ENCODE measurements at places on chromosomes 2 and 18. TPM values are rescaled to one million over a fixed set of nuclear protein-coding genes. Genes with fewer than 3 reads are reported as not detected.

DNA sequence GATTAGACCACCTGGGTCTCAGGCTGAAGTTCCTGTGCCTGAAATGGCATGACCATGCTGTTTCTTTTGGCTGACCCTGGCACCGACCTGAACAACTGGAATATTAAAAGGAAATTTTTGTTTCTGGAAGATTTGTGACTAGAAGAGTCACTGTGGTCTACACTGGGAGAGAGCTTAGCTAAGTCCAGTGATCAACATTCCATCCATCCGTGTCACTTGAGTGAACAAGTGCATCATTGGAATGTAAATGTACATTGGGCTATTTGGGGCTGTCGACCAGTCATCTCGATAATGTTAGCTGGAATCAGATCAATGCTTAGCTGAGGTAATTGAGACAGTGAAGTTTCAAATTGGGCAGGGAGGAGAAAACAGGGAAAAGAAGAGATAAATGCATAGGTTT lies 95.4 kb upstream of the CCDC85A start:
- H3K4me1 ChIP-seq: no peaks in the 10 kb centered on the region
- H3K36me3 ChIP-seq: no peaks in the 10 kb centered on the region
- no peak overlapping the region for H3K27ac ChIP-seq
- DNase-seq: no peak

DNA sequence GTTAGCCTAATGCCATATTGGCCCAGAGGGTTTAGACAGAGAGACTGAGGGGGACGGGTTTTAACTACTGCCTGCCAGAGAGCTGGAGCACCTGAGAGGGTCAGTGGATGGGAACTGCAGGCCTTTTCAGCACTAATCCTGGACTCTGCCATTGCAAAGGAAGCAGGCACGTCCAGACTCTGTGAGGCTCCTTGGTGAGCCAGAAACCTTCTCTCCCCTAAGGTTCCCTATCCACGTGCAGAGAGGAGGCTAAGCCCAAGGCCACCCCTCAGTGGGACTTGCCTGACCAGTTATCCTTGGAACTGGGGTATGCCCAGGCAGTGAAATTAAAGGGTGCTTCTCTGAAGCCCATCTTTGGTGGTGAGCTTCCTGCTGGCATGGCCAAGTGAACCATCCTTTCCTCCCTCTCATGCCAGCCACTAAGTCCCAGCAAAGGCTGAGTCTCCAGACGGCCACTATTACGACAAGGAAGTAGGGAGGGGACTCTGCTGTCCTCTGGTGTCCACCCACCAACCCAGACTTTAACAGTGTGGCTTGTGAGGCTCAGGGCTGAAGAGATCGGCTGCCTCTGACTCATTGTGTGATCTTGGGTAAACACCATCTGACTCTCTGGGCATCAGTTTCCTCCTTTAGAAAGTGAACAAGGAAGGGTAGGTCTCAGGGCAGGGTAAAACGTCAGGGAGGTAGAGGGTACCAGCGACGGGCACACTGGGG lies 3.9 kb upstream of the MLPH start:
- H3K27me3 ChIP-seq: peaks cover 33% of the 10 kb centered on the region
- H3K27ac ChIP-seq: no peak overlapping the region
- H3K4me1 ChIP-seq: peaks cover 23% of the 10 kb centered on the region
- no peak overlapping the region for H3K4me3 ChIP-seq

DNA sequence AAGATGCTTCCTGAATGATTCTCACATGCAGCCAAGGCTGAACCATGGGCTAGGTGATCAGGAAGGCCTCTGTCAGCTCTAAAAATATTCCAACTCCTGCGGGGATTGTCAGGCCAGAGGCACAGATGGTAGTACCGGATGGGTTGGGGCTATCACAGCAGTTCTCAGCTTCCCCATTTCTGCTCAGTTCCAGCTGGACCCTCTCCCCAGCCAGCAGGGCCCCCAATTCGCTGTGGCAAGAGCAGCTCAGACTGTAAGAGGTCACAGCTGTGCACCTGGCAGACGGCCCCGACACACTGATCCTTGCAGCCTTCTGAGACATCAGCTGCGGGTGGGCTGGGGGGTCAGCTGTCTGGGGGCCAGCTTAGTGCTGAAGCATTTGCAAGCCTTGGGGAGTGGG lies 43.6 kb upstream of the TCF7L1 start:
- DNase-seq: peak; percentile 89
- H3K4me3 ChIP-seq: no peak overlapping the region
- H3K4me1 ChIP-seq: peaks cover 12% of the 10 kb centered on the region
- no peaks in the 10 kb centered on the region for H3K36me3 ChIP-seq
- peak overlapping the region; percentile 13 for H3K27ac ChIP-seq
- H3K27me3 ChIP-seq: no peaks in the 10 kb centered on the region

DNA sequence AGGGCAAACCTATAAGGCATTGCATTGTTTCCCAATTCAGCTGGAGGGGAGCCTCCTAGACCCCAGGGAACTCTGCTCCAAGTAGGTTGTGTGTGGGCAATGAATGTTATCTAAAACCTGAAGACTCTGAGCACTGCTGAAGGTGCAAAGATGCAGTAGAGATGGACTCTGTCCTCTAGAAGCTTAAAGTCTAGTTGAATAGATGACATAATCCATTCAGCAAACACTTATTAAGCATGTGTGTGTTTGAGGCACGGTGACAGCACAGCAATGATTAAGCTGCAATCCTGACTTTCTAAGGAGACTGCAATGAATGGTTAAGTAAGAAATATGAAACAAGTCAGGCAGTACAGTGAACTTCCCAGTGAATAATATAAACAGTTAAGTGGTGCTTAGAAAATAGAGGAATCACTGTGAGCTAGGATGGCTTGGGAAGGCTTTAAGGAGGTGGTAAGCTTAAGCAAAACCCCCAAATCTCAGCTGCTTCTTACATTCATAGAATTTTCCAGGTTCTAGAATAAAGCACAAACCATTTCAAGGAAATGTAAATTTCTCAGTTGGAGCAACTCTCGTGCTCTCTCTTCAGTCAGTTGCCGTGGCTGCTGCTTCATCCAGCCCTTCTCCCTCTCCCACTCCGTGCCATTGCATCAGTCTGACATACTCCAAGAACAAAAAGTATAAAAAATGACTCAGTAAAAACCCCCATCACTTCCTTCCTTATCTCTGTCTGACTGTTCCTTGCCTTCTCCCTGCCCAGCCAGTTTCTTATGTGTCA lies 19.1 kb downstream of the MXD1 start:
- DNase-seq: no peak
- no peak overlapping the region for H3K4me3 ChIP-seq
- no peak overlapping the region for H3K27ac ChIP-seq
- no peaks in the 10 kb centered on the region for H3K27me3 ChIP-seq

DNAH7 gene
- 0.19 TPM for polyA plus RNA-seq

CPLX4 gene
- not detected for polyA plus RNA-seq

- no peak for DNase-seq
- H3K4me3 ChIP-seq: no peak overlapping the region
- peaks cover 4% of the 10 kb centered on the region for H3K36me3 ChIP-seq
These were observed 35.5 kb downstream of the ITGA6 start for GRCh38 chr2:172462849-172463381.

DNA sequence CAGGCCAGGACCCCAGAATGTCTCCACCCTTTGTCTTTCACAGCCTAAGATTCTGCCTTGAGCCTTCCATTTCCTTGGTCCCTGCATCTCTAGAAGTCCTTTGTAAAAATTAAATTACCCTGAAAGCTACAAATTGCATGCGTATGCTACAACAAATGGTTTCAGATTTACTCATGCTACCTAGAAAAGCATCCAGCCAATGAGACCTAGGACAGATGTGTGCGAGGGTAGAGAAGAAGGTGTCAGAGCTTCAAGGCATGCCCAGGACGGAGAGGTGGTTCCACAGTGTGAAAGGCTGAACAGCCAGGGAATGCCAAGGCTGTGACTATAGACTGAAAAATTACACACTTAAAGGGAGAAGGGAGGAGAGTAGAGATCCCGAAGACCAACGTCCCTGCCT lies 40.2 kb downstream of the CCBE1 start:
- H3K27ac ChIP-seq: no peak overlapping the region
- H3K4me3 ChIP-seq: no peak overlapping the region
- no peaks in the 10 kb centered on the region for H3K27me3 ChIP-seq
- no peak for DNase-seq
- no peaks in the 10 kb centered on the region for H3K36me3 ChIP-seq

DNA sequence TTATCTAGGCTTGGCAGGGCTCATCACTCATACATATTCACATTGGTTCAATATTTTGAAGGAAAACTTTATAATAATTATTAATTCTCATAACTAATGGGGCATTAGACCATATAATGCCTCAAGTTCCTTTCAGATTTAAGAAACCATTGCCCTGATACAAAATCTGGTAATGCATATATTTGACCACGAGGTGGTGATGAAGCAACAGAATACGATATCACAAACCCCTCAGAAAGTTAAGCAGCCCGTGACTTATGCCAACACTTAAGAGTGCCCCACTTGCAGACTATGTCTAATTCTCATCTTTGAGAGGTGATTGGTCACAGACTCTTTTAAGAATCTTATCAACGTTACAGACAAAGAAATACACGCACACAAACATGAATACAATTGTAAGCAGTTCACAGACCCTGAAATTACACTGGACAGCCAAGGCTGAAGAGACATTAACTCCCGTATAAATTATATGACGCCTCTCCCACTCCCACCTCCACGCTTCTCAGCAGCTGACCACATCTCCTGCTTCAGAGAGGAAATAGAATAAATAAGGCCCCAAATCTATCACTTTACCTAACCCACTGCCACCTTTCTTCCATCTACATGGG lies 20.7 kb upstream of the DNAH6 start:
- H3K36me3 ChIP-seq: no peaks in the 10 kb centered on the region
- no peak overlapping the region for H3K4me3 ChIP-seq
- no peaks in the 10 kb centered on the region for H3K4me1 ChIP-seq

DNA sequence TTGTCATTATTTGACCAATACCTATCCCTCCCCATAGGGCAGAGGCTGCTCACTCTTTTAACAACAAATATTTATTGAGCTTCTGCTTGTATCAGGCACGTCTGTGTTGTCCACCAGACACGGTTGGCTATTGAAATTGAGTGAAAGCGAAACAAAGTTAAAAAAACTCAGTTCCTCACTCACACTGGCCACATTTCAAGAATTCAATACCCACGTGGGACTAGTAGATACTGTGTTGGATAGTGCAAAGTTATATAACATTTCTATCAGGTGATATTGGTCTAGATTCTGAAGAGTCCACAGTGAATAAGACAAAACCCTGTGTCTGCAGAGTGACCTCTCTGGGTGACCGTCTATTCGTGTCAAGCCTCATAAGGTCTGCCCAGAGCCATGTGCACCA lies 43.9 kb upstream of the GALR1 start:
- no peak for DNase-seq
- no peaks in the 10 kb centered on the region for H3K36me3 ChIP-seq
- H3K27ac ChIP-seq: no peak overlapping the region
- H3K27me3 ChIP-seq: no peaks in the 10 kb centered on the region

GRCh38 chr2:75076088-75076487 lies 117.6 kb downstream of the POLE4 start:
- no peaks in the 10 kb centered on the region for H3K27me3 ChIP-seq
- no peak overlapping the region for H3K4me3 ChIP-seq
- peak; percentile 87 for DNase-seq

- no peak for DNase-seq
- no peak overlapping the region for H3K27ac ChIP-seq
These were observed 33.6 kb downstream of the MROH2A start for GRCh38 chr2:233811732-233812131.

DNA sequence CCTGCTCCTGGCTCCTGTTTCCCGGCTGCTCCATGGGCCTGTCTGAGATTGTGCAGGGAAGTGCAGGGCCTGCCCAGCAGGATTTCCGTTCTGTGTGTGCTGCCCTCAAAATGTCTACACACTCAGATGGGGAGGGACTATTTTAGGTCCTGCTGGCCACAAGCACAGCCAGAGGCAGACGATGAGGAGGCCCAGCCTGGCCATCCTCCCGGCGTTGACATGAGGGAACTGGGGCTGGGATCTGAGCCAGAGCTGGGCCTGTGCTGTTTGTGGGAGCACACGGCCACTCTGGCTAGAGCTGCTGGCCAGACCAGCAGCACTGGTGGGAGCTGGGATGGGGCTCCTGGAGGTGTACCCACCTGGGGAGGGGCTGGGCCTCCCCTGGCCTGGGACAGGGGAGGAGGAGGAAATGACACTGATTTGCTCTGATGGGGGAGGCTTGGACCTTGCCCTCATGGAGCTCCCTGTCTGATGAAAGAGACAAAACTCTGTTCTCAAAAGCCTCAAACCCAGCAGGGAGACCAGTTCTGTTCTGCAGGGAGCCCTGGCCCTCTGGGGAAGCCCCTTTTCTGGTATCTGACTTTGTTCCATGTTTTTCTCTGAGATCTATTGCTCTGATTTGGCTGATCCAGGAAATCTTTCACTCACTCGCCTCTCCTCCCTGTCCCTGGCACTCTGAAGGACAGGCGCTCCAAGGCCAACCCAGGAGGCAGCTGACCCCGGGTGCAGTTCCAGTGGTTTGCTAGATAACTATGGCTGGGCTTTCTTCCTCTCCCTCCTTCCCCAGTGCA lies 161.8 kb downstream of the DYSF start:
- peak overlapping the region; percentile 8 for H3K27ac ChIP-seq
- peak; percentile 90 for DNase-seq
- no peak overlapping the region for H3K4me3 ChIP-seq
- peaks cover 35% of the 10 kb centered on the region for H3K4me1 ChIP-seq
- H3K36me3 ChIP-seq: peaks cover 29% of the 10 kb centered on the region
- no peaks in the 10 kb centered on the region for H3K27me3 ChIP-seq

- H3K27me3 ChIP-seq: no peaks in the 10 kb centered on the region
- no peak for DNase-seq
- no peaks in the 10 kb centered on the region for H3K36me3 ChIP-seq
- peaks cover 6% of the 10 kb centered on the region for H3K4me1 ChIP-seq
These were observed 6.7 kb upstream of the LRRC30 start for GRCh38 chr18:7224198-7224597.

DNA sequence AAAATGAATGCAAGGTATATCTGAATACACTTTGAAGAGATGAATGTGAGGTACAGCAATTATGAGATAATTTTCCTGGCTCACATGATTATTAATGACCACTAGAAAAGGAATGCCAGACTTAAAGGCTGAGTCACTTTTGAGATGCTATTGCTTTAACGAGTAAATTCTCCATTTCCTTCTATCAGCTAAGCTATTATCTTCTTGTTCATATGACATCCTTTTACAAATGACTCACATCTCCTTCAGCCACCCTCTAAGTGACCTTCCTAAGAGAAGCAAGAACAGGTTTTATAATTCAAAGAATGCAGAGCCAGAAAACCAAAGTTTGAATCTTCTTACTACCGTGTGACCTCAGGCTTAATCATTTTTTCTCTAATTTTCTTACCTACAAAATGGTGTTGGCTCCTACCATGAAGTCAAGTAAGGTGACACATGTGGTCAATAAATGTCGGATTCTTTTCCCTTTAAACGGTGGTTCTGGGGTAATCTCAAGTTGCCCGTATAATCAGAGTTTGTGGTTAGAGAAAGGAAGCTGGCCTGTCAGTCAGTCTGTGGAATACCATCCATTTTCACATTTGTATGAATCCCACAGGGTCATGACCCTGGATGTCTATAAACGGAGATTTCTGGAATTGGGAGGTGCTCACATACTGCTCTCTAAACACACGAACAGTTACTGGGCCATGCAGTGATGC lies 184.0 kb upstream of the PID1 start:
- no peaks in the 10 kb centered on the region for H3K36me3 ChIP-seq
- H3K27ac ChIP-seq: no peak overlapping the region
- no peak for DNase-seq
- H3K4me3 ChIP-seq: no peak overlapping the region

RAPGEF4 gene
- polyA plus RNA-seq: 1.5 TPM

GRCh38 chr2:134717286-134718022 lies 1.3 kb downstream of the TMEM163 start:
- H3K27ac ChIP-seq: no peak overlapping the region
- no peaks in the 10 kb centered on the region for H3K36me3 ChIP-seq
- H3K4me1 ChIP-seq: peaks cover 14% of the 10 kb centered on the region

PDCD1 gene
- polyA plus RNA-seq: 0.23 TPM

GRCh38 chr18:8847900-8848299 lies 142.5 kb downstream of the MTCL1 start:
- peaks cover 4% of the 10 kb centered on the region for H3K4me1 ChIP-seq
- H3K27me3 ChIP-seq: peaks cover 2% of the 10 kb centered on the region
- H3K36me3 ChIP-seq: no peaks in the 10 kb centered on the region
- no peak for DNase-seq
- H3K27ac ChIP-seq: no peak overlapping the region
- H3K4me3 ChIP-seq: no peak overlapping the region

Data from muscle of leg (tissue), 16 donors.